ENCODE measurements at places on chromosomes 5 and 9. TPM values are rescaled to one million over a fixed set of nuclear protein-coding genes. Genes with fewer than 3 reads are reported as not detected.

The CARTPT gene
- not detected for total RNA-seq

The DMRT3 gene
- total RNA-seq: not detected

The MAST4 gene
- 19.2 TPM for total RNA-seq

The BSPRY gene
- 6.6 TPM for total RNA-seq

The EPB41L4B gene
- 0.23 TPM for total RNA-seq

The OTP gene
- total RNA-seq: not detected

The TSLP gene
- total RNA-seq: 0.54 TPM

The IL3 gene
- 10.8 TPM for total RNA-seq

GRCh38 chr9:120403543-120403856 lies 176.5 kb downstream of the CDK5RAP2 start:
- no peaks in the 10 kb centered on the region for H3K27me3 ChIP-seq
- H3K4me3 ChIP-seq: no peak overlapping the region
- H3K27ac ChIP-seq: no peak overlapping the region
- no peak for DNase-seq

- no peaks in the 10 kb centered on the region for H3K36me3 ChIP-seq
- H3K27ac ChIP-seq: no peak overlapping the region
- H3K4me1 ChIP-seq: no peaks in the 10 kb centered on the region
Observed at GRCh38 chr5:137836997-137837396, 30.7 kb upstream of the MYOT start.

DNA sequence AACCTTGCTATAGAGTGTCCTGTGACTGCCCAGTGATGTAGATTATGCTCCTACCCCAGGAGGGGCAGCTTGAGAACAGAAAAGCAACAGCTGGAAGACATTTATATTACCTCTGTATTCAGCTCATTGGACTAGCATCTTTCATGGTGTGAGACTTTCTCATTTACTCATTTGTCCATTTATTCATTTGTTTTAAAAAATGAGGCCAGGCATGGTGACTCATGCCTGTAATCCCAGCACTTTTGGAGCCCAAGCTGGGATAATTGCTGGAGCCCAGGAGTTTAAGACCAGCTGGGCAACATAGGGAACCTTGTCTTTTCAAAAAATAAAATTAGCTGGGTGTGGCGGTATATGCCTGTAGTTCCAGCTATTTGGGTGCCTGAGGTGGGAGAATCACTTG lies 130.0 kb upstream of the LHFPL2 start:
- H3K36me3 ChIP-seq: peaks cover 14% of the 10 kb centered on the region
- no peak overlapping the region for H3K27ac ChIP-seq
- H3K27me3 ChIP-seq: no peaks in the 10 kb centered on the region

DNA sequence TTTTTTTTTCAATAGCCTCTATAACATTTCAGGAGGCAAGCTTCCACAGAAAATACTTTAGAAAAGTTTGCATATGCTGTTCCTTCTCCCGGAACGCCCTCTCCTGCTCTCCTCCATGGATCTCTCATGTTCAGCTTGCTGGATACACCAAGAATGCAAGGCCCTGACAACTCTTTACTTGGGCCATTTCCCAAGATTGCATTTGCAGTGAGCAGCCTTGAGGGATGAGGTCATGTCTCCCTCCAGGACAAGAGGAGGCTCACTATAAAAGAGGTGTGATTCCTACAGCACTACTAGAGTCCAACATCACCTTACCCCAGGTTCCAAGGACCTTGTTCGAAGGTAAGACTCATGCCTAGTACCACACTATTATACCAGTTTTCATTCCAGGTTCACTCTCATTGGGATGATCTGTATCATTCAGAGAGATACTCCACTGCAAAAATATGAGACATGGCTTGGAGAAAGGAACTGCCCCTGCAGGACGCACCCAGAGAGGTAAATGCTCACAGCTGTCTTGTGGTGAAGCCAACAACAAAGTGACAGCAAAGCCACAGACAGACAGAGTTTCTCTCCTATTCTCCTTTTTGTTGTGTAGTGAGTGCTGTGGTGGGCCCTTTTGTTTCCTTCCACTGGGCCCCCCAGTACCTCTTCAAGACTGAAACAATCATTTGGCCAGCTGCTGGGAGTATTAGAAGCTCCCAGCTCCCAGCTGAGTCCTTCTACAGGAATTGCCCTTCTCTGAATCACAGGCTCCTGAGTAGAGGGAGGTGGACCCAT lies 151.7 kb upstream of the ZNF366 start:
- no peak for DNase-seq
- no peaks in the 10 kb centered on the region for H3K4me1 ChIP-seq
- H3K36me3 ChIP-seq: no peaks in the 10 kb centered on the region
- no peak overlapping the region for H3K4me3 ChIP-seq

- peak overlapping the region; percentile 42 for H3K4me3 ChIP-seq
- no peak for DNase-seq
- H3K27me3 ChIP-seq: no peaks in the 10 kb centered on the region
- H3K4me1 ChIP-seq: peaks cover 25% of the 10 kb centered on the region
Observed at GRCh38 chr9:89999176-89999533, 394.3 kb downstream of the GADD45G start.

- no peaks in the 10 kb centered on the region for H3K27me3 ChIP-seq
- no peaks in the 10 kb centered on the region for H3K4me1 ChIP-seq
- H3K27ac ChIP-seq: no peak overlapping the region
Observed at GRCh38 chr5:3343211-3343610, 252.4 kb upstream of the IRX1 start.

GRCh38 chr5:80668016-80668969 lies 13.5 kb upstream of the DHFR start:
- DNase-seq: peak; percentile 14
- H3K27ac ChIP-seq: no peak overlapping the region
- H3K4me3 ChIP-seq: no peak overlapping the region
- peaks cover 49% of the 10 kb centered on the region for H3K36me3 ChIP-seq
- no peaks in the 10 kb centered on the region for H3K27me3 ChIP-seq

- peak overlapping the region; percentile 23 for H3K27ac ChIP-seq
- peaks cover 17% of the 10 kb centered on the region for H3K27me3 ChIP-seq
- DNase-seq: no peak
- H3K4me1 ChIP-seq: no peaks in the 10 kb centered on the region
- no peaks in the 10 kb centered on the region for H3K36me3 ChIP-seq
Observed at GRCh38 chr9:93978551-93978950, 23.4 kb upstream of the BARX1 start.

- no peak overlapping the region for H3K27ac ChIP-seq
- no peak for DNase-seq
- H3K36me3 ChIP-seq: peaks cover 9% of the 10 kb centered on the region
- no peaks in the 10 kb centered on the region for H3K4me1 ChIP-seq
- no peaks in the 10 kb centered on the region for H3K27me3 ChIP-seq
Observed at GRCh38 chr9:136521537-136521936, 24.3 kb downstream of the NOTCH1 start.

DNA sequence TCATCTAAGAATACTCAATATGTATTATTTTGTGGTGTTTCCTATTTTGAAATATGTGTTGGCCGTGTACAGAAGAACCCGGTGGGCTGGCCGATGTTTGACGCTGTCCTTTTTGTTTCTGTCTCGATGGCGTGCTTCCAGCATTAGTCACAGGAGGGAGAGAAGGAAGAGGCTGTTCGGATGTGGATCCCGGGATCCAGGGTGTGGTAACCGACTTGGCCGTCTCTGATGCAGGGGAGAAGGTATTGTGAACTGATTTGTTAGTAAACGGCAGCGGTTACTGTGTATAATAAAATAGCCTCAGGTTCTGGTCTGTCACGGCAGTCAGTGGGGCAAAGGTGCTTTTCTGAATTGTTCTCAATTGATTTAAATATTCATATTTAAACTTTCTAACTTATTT lies 275.0 kb downstream of the ARHGEF28 start:
- H3K27ac ChIP-seq: no peak overlapping the region
- no peak for DNase-seq
- H3K27me3 ChIP-seq: peaks cover 25% of the 10 kb centered on the region
- H3K36me3 ChIP-seq: no peaks in the 10 kb centered on the region
- H3K4me3 ChIP-seq: no peak overlapping the region

DNA sequence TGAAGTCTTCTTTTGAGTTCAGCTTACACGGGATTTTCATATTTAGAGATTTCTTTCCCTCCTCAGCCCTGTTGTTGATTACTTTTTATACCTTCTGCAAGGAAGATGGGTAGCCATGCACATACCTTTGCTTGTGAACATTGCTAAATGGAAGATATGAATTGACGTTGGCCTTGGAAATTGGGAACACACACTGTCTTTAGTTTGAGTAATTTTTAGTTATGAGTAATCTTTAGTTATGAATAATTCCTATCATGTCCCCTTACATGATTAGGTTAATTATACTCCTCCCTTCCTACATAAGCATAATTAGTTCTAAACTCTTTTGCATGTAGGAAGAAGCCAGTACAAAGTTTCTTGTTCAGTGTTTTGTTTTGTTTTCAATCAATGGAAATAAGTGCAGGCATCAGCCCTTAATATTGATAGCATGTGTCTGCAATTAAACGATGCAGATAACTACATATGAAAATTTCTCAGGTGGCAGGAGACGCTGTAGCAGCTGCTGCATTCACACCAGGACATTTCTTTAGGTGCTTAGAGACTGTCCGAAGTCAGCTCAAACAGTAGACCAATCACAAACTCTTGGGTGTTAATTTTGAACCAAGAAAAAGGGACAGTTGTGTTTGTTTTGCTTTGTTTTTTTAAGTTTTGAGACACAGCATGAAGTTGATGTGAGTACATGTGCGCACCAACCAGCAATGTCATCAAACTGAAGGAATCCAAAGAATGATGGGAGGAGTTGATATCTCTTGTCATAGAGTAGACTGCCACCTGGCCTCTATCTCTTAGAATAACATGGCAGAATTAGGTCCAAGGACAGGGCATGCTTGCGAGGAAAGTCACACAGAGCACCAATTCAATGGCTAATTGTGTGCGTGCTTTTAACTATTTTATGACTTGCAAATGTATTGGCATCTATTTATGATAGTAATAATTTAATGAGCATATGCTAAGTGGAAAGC lies 51.4 kb downstream of the SMARCA2 start:
- H3K36me3 ChIP-seq: peaks cover 34% of the 10 kb centered on the region
- H3K27me3 ChIP-seq: no peaks in the 10 kb centered on the region
- no peak overlapping the region for H3K4me3 ChIP-seq
- H3K4me1 ChIP-seq: peaks cover 16% of the 10 kb centered on the region
- no peak for DNase-seq

DNA sequence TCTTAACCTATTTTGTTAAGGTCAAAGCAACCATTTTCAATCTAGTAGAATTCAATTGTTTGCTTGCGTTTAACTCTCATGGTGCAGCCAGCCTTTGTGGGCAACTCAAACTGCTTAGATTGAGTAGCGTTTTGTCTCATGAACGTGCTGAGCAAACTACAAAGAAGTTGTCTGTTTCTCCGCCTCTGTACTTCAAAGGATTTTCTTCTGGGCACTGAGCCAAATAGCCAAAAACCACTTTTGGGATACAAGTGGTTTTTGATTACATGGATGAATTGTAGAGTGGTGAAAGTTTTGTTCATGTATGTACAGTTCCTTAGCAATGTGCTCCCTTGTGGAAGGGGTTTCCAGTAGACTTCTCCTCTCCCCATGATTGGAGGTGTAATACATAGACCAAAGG lies 122.9 kb downstream of the CFAP90 start:
- no peak overlapping the region for H3K4me3 ChIP-seq
- DNase-seq: no peak
- peaks cover 11% of the 10 kb centered on the region for H3K27me3 ChIP-seq
- H3K27ac ChIP-seq: no peak overlapping the region

GRCh38 chr9:10331157-10331556 lies 281.6 kb downstream of the PTPRD start:
- no peaks in the 10 kb centered on the region for H3K36me3 ChIP-seq
- H3K4me1 ChIP-seq: no peaks in the 10 kb centered on the region
- no peaks in the 10 kb centered on the region for H3K27me3 ChIP-seq
- no peak overlapping the region for H3K27ac ChIP-seq
- no peak for DNase-seq

- H3K36me3 ChIP-seq: no peaks in the 10 kb centered on the region
- H3K4me1 ChIP-seq: peaks cover 32% of the 10 kb centered on the region
- no peak for DNase-seq
- no peak overlapping the region for H3K27ac ChIP-seq
Observed at GRCh38 chr5:154483654-154484392, 5.8 kb upstream of the HAND1 start.

GRCh38 chr9:23721466-23721865 lies 104.6 kb downstream of the ELAVL2 start:
- H3K27me3 ChIP-seq: no peaks in the 10 kb centered on the region
- H3K27ac ChIP-seq: no peak overlapping the region
- DNase-seq: no peak
- no peaks in the 10 kb centered on the region for H3K4me1 ChIP-seq
- no peak overlapping the region for H3K4me3 ChIP-seq

GRCh38 chr5:13569090-13569715 lies 375.3 kb downstream of the DNAH5 start:
- no peak for DNase-seq
- H3K4me3 ChIP-seq: no peak overlapping the region
- no peak overlapping the region for H3K27ac ChIP-seq
- no peaks in the 10 kb centered on the region for H3K36me3 ChIP-seq

DNA sequence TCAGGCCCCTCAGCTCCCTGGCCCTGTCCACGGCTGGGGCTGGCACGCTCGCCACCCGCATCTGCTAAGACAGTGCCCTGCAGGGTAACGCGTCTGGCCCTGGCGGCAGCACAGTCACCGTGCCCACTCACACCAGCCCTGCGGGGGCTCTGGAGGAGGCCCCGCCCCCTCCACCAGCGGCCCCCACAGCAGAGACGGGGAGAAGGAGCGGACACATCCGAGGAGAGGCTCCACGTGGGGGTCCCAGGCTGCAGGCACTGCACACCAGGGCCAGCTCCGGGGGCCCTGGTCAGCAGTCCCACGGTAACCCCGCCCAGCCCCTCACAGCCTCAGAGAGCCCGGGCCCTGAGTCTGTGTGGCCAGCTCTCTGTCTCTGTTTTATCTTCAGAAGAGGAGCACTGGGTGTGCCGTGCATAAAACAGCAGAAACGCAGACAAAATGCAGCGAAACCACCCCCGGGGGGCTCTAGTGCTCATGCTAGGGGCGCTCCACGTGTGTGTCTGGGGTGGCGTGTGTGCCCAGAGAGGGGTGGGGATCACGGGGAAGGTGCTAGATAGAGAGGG lies 47.5 kb upstream of the NRARP start:
- no peak overlapping the region for H3K27ac ChIP-seq
- H3K4me3 ChIP-seq: no peak overlapping the region
- H3K36me3 ChIP-seq: peaks cover 3% of the 10 kb centered on the region
- DNase-seq: no peak

DNA sequence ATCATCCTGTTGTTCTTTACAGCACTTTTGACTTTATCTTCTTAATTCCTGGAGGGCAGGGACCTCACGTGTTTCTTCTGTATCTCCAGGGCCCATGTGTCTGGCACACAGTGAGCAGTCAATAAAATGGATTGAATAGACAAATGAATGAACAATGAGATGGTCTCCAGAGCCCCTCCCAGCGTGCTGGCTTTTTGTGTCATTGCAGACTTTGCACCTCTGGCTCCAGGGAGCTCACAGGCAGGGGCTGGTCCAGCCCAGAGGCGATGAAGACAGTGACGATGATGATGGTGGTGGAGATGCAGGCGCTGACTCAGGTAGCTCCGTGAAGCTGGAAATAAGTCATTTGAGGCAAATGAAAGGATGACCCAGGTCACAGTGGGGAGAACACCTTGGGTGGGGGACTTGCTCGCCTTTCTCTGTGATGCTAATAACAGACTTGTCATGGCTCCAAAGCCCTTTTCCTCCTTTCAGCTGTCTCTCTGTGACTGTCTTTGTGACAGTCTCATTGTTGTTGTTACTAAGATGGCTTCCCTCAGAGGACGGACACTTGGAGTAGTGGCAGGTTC lies 30.4 kb upstream of the FABP6 start:
- no peak for DNase-seq
- peak overlapping the region; percentile 2 for H3K27ac ChIP-seq
- peaks cover 8% of the 10 kb centered on the region for H3K27me3 ChIP-seq
- H3K4me3 ChIP-seq: no peak overlapping the region
- no peaks in the 10 kb centered on the region for H3K36me3 ChIP-seq
- H3K4me1 ChIP-seq: peaks cover 9% of the 10 kb centered on the region

GRCh38 chr5:113102121-113102531 lies 125.5 kb downstream of the DCP2 start:
- no peak overlapping the region for H3K4me3 ChIP-seq
- no peaks in the 10 kb centered on the region for H3K4me1 ChIP-seq
- H3K27ac ChIP-seq: no peak overlapping the region
- no peak for DNase-seq

Data from activated CD4-positive, alpha-beta T cell treated with anti-CD3 and anti-CD28 coated beads for 36 hours (primary cell).